Calu3 (cell line): ENCODE measurements at places on chromosomes 16 and 17.
A peak's percentile ranks its signal among the peaks of the same experiment; 100 is the strongest.

DNA sequence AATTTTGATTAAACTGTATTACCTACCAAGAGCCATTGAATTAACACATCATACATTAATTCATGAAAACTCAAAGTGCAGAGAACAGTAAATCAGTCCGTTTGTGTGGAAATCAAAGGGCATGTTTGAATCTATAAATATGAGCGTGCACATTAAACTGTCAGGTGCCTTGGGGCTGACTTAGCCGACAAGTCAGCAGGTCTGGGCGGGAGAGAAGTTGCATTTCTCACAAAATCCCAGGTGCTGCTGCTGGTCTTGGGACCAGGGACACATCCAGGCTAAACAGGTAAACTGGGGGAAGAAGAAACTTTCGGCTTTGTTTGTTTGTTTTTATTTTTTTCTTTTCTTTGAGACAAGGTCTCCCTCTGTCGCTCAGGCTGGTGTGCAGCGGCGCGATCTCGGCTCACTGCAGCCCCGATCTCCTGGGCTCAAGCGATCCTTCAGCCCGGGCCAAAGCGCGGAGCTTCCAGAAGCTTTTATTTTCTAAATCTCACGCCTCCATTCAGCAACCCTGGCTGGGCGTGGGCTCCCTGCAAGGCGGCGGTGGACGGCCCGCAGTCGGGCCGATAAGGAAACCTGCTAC lies 213.9 kb downstream of the MRTFB start:
- peak; percentile 73 for DNase-seq

DNA sequence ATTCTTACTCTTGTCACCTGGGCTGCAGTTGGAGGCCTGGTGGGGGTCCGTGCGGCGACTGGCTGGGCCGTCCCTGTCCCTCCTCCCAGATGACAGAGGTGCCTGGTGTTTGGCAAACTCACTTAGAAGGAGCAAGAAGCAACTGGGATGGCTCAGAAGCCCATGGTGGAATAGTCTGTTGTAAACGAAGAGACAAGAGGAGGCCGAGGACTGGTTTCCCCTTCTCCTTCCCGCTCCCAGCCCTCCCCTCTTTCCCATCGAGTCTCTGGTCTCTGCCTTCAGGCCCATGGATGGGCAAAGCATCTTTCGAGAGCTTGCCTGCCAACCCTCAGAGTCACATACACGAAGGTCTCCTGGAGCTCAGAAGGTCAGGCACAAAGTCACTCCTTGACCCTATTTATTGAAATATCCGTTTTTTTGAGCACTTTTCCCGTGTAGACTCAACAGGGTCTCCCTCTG lies 364.4 kb downstream of the SEC14L1 start:
- no peak for DNase-seq

DNA sequence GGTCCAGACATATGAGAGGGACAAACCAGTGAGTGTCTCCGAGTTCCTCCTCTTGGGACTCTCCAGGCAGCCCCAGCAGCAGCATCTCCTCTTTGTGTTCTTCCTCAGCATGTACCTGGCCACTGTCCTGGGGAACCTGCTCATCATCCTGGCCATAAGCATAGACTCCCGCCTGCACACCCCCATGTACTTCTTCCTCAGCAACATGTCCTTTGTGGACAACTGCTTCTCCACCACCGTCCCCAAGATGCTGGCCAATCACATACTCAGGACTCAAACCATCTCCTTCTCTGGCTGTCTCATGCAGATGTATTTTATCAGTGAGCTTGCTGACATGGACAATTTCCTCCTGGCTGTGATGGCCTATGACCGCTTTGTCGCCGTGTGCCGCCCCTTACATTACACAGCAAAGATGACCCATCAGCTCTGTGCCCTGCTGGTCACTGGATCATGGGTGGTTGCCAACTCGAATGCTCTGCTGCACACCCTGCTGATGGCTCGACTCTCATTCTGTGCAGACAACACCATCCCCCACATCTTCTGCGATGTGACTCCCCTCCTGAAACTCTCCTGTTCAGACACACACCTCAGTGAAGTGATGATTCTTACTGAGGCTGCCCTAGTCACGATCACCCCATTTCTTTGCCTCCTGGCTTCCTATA lies 19.2 kb downstream of the ZNF200 start:
- no peak for DNase-seq

DNA sequence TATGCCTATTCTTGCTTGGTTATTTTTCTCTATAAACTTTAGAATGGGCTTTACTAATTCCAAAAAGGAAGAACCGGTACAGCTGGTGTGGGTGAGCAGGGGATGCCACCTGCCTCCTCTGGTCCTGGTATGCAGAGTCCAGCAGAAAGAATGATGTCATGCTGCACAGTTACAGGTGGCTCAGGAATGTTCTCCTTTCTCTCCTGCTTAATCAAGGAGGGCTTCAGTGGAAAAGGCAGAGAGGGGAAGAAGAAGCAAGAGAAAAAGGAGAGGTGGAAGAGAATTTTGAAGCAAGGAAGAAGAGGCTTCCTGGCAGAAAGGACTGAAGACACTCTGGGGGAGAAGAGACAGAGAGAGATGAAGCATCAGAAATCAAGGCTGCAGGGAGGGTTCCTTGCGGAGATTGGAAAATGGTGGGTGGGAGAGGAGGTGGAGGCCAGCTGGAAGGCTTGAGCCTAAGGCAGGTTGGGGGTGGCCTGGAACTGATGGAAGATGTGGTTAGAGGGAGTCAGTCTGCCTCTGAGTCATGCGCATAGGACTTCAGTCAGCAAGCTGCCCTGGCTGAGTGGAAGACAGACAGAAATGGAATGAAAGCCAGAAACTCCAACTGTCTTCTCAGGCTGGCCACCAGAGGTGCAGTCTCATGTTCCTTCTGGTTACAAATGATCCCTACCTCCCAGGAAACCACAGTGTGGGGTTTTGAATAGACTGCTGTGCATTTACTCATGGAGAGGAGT lies 64.6 kb upstream of the CRHR1 start:
- DNase-seq, result peak; percentile 68

GRCh38 chr17:56359518-56359917 lies 206.2 kb downstream of the ANKFN1 start:
- DNase-seq, result no peak

DNA sequence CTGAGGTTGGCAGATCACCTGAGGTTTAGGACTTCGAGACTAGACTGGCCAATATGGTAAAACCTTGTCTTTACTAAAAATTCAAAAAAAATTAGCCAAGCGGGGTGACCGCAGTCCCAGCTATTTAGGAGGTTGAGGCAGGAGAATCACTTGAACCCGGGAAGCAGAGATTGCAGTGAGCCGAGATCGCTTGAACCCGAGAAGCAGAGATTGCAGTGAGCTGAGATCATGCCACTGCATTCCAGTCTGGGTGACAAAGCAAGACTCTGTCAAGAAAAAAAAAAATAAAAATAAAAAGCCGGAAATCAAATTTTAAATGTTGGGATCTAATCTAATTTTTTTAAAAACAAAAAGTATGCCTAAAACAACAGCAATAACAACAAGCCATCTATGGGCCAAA lies 56.3 kb downstream of the ABCC1 start:
- no peak for DNase-seq

DNA sequence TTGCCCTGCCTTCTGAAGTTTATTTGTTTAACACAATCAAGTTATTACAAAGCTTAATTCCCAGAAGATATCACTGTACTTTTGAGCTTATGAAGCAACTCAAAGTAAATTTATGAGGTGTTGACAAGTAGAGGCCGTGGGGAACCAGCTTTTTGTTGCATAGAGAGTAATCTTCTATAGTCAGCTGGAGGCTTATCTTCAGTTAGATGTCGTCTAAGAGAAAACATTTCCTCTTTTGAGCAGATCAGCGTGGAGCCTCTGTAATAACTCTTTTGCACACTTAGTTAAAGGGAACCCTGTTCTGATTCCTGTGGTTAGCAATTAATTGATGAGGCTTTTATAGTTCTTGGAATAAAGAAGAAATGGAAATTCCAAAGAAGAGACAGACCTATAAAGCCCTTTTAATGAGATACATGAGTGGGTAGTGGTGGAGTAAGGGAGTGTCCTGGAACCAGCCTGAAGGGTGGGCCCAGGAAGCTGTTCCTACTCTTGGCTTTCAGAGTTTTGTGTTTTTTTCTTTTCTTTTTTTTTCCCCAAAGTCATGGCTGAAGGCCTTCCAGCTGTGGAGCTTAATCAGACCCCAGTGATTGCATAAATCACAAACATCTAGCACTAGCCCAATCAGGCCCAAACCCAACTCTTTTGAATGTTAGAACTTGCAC lies 28.9 kb upstream of the MAP3K14 start:
- DNase-seq, result no peak

GRCh38 chr17:44501866-44502375 lies 1.3 kb downstream of the GPATCH8 start:
- no peak for DNase-seq

DNA sequence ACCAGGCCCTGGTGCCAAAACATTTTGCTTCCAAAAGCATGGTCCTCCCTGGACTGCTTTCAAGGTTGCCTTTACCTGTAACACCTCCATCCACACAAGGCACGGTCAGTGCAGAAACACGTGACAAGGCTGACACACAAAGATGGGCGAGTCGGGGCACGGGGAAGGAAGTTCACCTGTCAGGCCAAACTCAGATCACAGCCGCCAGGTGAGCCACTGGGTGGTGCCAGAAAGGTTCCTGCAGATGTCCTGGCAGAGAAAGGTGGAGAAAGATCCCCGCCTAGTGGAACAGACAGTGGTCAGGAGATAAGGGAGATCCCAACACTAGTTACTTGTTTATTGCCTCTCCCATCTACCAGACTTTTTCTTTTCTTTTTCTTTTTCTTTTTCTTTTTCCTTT lies 155.3 kb downstream of the AIPL1 start:
- DNase-seq, result peak; percentile 55

DNA sequence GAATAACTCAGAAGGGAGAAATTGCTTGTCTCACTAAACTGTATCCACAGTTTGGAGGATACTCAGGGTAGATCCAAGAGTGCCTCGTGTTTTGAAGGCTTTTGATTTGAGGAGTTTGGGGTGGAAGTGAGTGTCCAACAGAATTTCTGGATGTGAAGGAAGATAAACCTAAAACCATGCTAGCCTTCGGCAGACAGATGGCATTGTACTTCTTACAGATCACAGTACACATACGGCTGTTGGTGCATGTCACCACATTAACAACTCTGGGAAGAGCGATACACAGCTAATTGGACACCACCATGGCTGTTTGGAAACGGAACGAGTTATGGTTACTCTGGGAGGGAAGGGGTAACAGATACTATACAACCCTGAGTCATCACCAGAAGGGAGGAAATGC lies 420.4 kb downstream of the GRIN2A start:
- DNase-seq, result no peak

GRCh38 chr17:71316176-71316897 lies 804.5 kb upstream of the SOX9 start:
- DNase-seq, result no peak

GRCh38 chr16:7709186-7709585 lies 376.5 kb downstream of the RBFOX1 start:
- no peak for DNase-seq

- no peak for DNase-seq
Observed at GRCh38 chr16:29307598-29308507, 98.7 kb downstream of the NPIPB11 start.

DNA sequence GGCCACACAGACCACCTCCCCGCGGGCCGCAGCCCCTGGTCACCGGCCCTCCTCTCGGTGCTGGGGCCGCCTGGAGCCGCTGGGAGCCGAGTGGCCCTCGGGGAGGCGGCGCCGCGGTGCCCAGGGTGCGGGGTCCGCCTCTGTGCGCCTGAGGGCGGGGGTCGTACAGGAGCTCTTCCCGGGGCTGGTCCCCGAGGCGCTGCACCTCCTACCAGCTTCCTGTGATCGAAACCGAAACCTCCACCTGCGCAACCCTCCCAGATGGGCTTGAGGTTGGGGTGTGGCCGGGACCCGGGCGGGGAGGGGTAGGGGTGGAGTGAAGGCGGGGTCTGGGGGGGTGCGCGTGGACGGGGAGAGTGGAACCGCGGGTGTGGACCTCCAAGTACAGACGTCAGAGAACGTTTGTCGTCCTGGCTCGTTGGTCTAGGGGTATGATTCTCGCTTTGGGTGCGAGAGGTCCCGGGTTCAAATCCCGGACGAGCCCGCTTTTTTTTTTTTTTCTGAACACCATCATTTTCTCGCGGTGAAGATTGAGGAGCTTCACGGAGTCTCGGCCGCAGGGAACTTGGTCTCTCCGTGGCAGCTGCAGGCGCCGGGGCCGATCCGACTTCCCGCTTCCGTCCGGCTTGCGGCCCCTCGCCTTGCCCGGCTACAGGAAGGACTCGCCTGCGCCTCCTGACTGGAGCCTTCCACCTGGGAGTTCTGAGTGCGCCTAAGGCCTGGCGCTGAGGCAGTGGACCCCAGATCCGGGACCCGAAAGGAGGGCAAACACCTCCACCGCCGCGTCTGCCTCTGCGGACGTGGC lies 23.9 kb downstream of the ZNF213 start:
- DNase-seq, result peak; percentile 98

- DNase-seq, result no peak
Observed at GRCh38 chr17:68346448-68346847, 55.2 kb downstream of the ARSG start.
